ENCODE measurements at places on chromosomes 12 and 14. TPM values are rescaled to one million over a fixed set of nuclear protein-coding genes. Genes with fewer than 3 reads are reported as not detected.

DNA sequence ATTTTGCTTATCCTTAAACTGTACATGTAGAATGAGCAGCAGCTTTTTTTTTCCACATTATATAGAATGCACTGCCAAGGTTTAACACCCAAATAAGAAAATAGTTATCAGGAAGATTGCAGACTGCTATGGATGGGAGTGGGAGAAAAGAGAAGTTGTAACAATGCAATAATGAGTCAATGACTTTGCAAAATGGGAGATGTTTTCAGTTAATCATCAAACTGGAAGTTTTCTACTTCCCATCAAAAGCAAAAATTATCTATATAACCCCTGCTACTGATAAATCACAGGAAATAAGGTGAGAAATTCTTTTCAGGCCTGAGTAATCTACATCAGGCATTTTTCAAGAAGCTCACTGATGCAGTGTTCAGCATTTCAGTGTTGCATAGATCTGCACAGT lies 309.1 kb downstream of the GXYLT1 start:
- DNase-seq = no peak

DNA sequence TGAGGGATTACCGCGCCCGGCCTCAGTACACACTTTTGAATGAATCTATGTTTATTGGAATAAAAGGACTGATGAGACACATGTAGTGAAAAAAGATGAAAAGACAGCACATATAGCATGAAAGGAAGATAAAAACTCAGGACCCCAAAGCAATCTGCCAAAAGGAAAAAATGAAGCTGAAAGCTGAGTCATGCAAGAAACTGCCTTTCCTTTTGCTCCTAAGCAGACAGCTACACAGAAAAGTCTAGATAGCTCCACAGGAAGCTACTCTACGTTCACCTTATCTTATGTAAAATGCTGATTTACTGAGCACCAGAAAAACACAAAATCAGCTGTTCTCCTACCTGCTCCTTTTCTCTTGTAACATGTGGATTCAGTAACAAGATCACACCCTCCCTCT lies 128.4 kb downstream of the NTF3 start:
- no peak for DNase-seq

DNA sequence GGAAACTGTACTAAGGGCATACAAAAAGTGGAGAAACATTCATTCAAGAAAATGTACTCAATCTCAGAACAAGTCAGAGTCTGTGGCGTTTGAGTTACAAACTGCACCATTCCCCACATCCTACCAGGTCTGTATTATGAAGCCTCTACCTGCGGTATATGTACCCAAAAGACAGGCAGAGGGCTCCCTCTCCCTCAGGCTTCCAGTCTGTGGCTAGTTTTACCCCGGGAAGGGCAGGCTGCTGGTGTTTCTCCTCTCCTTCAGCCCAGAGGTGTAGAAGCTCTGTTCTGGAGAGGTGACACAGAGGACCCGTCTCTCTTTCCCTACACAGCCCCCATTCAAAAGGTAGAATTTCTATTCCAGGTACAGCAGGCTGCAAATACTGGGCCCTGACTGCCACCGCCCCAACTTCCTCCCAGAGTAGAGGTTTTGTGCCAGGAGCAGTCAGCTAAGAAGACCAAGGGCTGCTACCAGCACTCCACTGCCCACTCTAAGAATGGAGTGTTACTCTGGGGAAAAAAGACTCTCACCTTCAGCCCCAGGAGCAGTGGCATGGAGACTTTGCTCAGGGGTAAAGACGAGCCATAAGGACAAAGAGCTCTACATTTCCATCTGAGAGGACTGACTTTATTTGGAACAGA lies 39.4 kb downstream of the PARP11 start:
- DNase-seq = no peak

GRCh38 chr12:54018468-54018984 lies 9.7 kb upstream of the HOXC6 start:
- DNase-seq = no peak

GRCh38 chr12:47356129-47356700 lies 276.5 kb upstream of the AMIGO2 start:
- DNase-seq = no peak

The RAN gene
- 578 TPM for polyA plus RNA-seq

The MGP gene
- 36.0 TPM for polyA plus RNA-seq

The NKX2-1 gene
- not detected for polyA plus RNA-seq

The FBXO34 gene
- 32.9 TPM for polyA plus RNA-seq

The REP15 gene
- polyA plus RNA-seq = 3.3 TPM

The MAP3K9 gene
- polyA plus RNA-seq = 3.8 TPM

The DACT1 gene
- polyA plus RNA-seq = 31.7 TPM

The KRT82 gene
- polyA plus RNA-seq = not detected
